ENCODE measurements at places on chromosomes 11 and 22.

DNA sequence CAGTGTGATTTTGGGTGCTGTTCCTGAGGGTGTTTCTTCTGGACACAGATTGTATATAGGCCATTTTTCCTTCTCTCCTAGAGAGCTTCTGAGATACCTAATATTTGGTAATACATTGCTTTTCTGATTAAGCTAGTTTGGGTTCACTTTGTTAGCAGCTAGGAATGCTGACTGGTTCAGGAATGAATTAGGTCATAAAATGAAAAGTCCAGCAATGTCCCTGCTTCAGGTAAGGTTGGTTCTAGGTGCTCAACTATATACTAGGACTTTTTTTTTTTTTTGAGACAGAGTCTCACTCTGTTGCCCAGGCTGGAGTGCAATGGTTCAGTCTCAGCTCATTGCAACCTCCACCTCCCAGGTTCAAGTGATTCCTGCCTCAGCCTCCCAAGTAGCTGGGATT, 32.9 kb upstream of the APOL5 start:
- DNase-seq = no peak

GRCh38 chr11:67449116-67449844, 3.2 kb downstream of the GPR152 start:
- no peak for DNase-seq

DNA sequence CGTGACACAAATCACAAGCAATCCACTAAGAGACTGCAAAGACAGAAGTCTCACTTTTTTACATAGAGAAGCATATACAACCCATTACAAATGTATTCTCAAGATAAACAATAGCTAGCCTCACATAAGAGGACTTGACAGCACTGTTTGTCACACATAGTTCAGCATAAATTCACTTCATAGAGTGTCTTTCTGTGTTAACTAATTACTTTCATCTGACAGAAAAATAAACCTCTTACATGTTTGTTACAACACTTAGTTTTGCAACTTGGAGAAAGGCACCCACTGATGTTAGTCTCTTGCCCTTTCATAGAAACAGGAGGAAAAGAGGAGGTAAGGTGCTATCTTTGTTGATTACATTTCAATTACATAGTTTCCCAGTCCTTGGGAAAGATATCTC, 2221.9 kb upstream of the RAG2 start:
- DNase-seq = no peak

DNA sequence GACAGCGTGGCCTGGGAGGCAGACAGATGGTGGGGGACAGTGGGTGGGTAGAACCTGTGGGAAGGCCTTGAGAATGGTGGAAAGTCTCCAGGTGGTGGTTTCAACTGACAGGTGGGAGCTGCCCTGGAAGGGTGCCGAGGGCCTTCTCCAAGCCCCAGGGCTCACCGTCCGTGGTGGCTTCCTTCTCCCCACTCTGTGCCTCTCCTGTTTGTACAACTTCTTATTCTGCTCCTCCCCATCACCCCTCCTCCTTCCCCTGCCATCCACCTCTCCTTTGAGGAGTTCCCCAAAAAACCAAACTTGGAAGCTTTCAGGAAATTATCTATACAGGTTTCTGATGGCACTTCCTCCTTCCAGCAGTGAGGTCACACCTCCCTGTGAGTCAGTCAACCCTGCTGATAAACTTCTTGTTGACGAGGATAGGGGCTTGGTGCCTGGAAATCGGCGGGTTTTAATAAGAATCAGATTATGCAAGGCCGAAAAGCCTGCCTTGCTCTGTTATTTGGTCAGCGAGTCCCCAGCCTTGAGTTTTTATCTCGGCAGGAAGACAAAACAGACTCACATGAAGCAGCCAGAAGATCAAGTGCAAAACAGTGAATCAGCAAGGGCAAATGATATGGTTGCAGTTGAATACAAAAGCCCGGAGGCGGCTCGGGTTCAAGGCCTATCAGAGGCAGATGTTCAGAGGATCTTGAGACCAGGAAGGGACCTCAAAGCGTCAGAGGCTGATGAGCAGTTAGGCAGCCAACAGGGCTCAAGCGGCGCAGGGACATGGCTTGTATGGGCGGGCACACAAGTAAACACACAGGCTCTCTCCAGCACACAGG, 9.5 kb upstream of the ST3GAL4 start:
- peak; percentile 78 for DNase-seq

GRCh38 chr22:28980326-28980725, 81.3 kb downstream of the C22orf31 start:
- no peak for DNase-seq

GRCh38 chr11:114511079-114511478, 48.6 kb downstream of the NXPE1 start:
- DNase-seq = no peak

DNA sequence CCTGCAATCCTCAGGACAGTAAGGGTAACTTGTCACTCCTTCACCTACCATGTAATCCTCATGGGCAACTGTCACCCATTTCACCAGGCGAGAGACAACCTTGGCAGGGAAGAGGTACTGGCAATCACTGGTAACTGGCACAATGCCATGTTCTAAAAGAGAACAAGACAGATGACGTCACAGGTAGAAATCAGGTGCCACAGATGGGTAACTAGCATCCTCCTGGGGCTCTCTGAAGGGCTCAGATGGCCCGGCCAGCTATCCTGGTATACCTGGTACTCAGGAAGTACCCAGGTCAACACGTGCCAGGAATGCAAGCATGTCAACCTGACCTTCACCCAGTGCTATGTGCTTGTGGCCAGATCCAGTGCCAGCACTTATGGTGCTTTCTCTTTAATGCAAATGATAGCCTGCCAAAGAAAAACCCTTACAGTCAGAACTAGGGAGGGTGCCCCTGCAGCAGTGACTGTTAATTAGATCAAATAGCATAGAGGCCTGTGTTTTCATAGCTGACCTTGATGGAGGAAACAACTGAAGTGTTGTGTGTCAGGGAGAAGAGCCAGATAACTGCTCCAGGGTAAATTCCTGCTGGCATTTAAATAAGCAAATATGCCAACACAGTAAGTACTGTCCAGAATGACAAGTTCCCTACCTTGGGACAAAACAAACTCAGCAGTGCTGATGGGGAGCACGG, 36.2 kb downstream of the THOC5 start:
- no peak for DNase-seq

DNA sequence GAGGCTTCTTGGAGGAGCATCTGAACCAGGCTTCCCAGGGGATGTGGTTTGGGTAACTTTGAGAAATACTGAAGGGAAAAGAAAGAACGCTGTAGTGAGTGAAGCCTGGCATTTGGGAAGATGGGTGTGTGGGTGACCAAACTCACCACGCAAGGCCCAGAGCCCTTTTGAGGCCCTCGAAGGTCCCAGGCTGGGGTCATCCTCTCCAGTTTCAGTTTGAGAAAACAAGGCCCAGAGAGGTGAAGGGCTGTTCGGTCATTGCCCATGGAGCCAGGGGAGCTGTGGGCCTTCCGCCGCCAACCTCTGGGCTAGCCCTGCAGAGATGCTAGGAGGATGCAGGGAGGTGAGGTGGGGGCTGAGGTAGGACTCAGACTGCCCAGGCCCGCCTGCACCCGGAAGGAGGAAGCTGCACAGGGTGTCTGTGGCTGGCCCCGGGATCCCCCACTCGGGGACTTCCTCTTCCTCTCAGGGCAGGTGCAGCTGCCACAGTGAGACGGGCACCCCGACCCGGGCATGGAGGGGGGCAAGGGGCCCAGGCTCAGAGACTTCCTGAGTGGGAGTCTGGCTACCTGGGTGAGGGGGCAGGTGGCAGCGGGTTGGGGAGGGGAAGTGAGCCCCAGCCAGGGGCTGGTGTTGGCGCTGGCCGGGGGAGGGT, at the start of gene CCDC88B:
CCDC88B (plus strand) TSS at position 451 of the 655 bp plus-strand sequence; CDS start at position 514, 63 bp downstream.
- DNase-seq = no peak

DNA sequence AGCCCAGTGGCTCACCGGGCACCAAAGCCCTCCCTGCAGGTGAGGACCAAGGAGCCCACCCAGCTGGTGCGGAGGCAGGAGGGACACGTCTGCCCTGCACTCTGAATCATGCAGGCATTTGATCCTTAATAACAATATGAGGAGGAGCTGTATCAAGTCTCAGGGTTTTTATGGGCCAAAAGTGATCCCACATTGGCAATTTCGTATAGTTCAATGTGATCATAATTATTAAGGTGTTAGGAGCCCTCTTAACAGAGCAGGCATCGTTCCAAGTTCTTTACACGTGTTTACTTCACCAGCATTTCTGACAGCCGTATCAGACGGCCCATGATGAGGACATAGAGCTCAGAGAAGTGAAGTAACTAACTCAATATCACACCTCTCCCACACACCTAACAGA, 91.9 kb upstream of the PRR5 start:
- no peak for DNase-seq

GRCh38 chr11:118002541-118003423, 16.6 kb downstream of the IL10RA start:
- no peak for DNase-seq

DNA sequence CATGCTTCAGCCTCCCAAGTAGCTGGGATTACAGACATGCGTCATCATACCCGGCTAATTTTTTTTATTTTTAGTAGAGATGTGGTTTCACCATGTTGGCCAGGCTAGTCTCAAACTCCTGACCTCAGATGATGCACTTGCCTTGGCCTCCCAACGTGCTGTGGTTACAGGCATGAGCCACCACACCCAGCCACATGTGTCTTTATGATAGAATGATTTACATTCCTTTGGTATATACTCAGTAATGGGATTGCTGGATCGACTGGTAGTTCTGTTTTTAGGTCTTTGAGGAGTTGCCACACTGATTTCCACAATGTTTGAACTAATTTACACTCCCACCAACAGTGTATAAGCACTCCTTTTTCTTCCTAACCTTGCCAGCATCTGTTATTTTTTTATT, 276.2 kb downstream of the METTL15 start:
- DNase-seq = no peak

GRCh38 chr11:48108231-48109045, 108.2 kb upstream of the OR4B1 start:
- no peak for DNase-seq

- DNase-seq = peak; percentile 11
These were observed 1.2 kb downstream of the DRAP1 start for GRCh38 chr11:65920372-65920802.

DNA sequence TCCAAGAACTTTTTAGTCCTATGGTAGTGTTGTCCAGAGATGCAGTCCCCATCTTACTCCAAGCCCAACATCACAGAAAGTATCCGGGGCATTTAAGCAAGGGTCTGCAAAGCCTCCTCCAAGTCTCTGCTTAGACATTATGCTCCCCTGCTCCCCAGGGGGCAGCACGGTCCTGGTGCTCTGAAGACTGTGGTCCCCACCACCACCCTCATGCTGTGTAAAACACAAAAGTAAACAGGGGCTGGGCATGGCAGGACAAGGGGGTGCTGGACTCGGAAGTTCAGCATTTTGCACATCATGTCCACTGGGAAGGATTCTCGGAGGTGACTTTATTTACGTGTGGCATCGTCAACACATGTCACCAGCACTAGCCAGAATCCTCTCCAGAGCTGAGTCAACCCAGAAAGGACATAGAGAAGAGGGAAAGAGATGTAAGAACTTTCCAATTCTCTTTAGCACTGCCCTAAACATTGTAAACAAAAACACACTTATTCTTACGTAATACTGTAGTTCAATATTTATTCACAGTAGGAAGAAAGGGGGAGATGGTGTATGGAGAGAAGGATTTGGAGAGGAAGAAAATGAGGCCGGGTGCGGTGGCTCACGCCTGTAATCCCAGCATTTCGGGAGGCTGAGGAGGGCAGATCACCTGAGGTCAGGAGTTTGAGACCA, 37.7 kb downstream of the TCIRG1 start:
- no peak for DNase-seq

GRCh38 chr22:48980409-48980808, 847.3 kb downstream of the BRD1 start:
- no peak for DNase-seq

GRCh38 chr11:128328955-128329551, 258.3 kb downstream of the ETS1 start:
- DNase-seq = no peak

DNA sequence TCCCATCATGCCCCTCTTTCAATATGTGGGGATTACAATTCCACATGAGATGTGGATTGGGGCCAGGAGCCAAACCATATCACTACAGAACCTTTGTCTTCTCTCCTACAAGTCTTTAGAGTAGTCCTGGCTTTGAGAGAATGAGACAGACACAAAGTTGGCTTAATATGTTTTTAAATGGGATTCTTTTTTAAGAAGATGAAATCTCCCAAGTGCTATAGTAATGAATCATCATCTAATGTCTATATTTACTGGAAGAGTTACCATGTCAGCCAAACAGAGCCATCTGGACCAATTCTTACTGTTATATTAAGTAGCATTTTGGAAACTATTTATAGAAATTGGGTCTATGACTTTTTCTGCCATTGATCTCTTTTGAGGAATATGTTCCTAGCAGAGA, 38.1 kb upstream of the CARD18 start:
- peak; percentile 66 for DNase-seq

DNA sequence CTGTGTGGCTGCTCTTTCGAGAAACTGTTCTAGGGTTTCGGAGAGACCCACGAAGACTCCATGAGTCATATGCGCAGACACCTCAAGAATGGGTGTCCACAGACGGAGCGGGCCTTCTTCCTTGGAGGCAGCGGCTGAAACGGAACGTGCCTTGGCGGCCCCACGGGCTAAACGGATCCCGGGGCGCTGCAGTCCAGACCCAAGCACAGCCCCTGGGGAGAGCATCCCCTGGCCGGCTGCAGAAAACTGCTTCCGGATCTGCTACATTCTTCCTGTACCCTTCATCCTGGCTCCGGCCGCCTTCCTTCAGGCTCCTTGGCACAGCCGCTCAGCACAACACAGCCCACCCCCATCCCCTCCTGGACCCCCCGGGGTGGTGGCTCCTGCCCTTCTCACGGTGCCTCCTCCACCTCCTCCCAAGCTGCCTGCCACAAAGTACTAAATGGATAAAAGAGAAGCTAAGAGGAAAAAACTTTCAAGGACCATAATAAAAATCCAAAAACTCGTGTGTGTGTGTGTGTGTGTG, 25.4 kb downstream of the CPT1A start:
- DNase-seq = no peak

- no peak for DNase-seq
These were observed 33.8 kb downstream of the NEAT1 start for GRCh38 chr11:65456418-65456817.

DNA sequence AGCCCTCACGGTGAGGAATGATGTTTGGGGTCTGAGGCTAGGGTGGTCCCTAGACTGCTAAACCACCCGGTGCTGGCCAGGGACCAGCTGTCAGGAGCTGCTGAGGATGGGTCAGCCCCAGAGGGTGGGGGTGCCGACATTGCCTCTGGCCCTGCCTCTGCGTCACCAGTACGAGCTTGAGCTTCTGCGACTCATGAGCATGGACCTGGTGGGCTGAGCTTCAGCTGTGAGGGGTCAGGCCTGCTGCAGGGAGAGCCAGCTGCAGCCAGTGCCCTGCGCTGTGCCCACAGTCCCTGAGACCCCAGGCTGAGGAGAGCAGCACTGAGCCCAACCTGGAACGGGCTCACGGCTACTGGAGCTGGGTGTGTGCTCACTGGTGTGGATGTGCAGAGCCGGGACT, 7.0 kb downstream of the DERL3 start:
- DNase-seq = no peak
